ENCODE measurements at places on chromosomes 3 and 15.

- DNase-seq: no peak
Observed at GRCh38 chr3:141308588-141309218, 59.6 kb upstream of the ZBTB38 start.

DNA sequence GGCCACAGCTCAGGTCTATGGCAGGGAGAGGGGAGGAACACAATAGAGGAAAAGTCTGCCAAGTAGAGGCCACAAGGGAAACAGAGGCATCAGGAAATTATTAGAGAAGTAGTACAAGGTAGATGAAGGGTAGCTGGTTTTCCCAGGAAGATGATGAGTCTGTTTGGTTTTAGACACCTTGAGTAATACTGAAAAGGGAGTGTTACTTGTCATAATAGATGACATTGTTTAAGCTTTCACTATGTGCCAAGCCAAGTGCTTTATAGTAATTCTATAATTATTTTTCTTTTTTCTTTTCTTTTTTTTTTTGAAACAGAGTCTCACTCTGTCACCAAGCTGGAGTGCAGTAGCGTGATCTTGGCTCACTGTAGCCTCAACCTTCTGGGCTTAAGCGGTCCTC is 13.7 kb downstream of the PXK start:
- DNase-seq: no peak

- DNase-seq: no peak
Observed at GRCh38 chr3:140834266-140835037, 107.2 kb upstream of the SLC25A36 start.

DNA sequence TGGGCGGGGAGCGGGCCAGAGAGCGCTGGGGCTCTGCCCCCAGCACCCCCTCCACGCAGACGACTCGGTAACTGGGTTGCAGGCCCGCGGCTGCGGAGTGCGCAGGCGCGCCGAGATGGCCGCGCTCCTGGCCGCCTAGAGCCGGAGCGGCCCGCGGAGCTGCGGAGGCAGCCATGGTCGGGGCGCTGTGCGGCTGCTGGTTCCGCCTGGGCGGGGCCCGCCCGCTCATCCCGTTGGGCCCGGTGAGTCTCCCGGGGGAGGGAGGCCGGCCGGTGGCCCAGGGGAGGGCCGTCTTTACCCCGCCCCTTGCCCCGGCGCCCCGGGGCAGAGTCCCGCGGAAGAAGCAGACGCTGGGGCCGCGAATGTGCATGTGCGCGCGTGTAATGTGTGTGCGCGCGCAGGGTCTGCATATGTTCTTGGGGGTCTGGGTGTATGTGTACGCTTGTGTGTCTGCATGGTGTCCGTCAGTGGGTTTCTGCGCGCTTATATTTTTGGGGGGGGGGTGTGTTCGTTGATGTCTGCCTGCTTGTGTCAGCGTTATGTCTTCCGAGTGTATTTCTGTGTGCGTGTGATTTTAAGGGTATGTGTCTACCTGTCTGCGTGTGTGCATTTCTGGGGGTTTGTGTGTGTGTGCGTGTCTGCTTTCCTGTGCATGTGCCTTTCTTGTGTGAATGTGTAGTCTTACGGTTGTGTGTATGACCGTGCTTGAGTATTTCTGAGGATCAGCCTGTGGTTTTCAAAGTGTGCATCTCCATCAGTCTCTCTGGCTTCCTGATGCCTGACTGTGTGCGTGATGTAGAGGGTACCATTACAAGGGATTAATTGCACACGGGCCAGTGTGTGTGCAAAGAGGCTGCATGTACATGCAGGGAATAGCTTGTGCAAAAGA is at the start of gene ABHD14A:
ABHD14A (plus strand) TSS at position 102 of the 889 bp plus-strand sequence; CDS start at position 174, 72 bp downstream.
- peak; percentile 47 for DNase-seq

- DNase-seq: no peak
Observed at GRCh38 chr15:99477791-99478471, 87.9 kb upstream of the MEF2A start.

GRCh38 chr3:29515451-29515850 is 234.6 kb downstream of the RBMS3 start:
- no peak for DNase-seq

GRCh38 chr3:155972885-155973584 is 102.6 kb downstream of the GMPS start:
- no peak for DNase-seq

Data from stimulated activated CD4-positive, alpha-beta T cell treated with anti-CD3 and anti-CD28 coated beads, Interleukin-1b, Interleukin-23, amount 100 ng/mL, for 24 hours (primary cell).